ENCODE measurements at places on chromosomes 2 and 18. TPM values are rescaled to one million over a fixed set of nuclear protein-coding genes. Genes with fewer than 3 reads are reported as not detected.
A peak's percentile ranks its signal among the peaks of the same experiment; 100 is the strongest.

Gene C2orf72
- total RNA-seq = 1.3 TPM

Gene MOGAT1
- not detected for total RNA-seq

DNA sequence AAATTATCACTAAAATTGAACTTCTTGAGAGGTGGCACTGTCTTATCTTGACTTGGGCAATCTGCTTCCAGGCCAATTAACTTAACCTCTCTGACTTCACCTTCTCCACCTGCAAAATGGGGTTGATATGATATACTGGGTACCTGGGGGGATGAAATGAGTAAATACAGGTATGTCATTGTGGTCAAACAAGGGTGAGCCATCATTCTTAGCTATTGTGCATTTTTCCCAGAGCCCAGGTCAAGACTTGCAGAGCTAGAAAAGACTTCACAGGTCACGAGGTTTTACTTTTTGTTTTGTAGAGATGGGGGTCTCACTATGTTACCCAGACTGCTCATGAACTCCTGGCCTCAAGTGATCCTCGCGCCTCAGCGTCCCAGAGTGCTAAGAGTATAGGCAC is 145.0 kb downstream of the PRKCE start:
- DNase-seq = no peak
- H3K4me3 ChIP-seq = no peak overlapping the region
- H3K27me3 ChIP-seq = no peaks in the 10 kb centered on the region
- no peaks in the 10 kb centered on the region for H3K36me3 ChIP-seq

DNA sequence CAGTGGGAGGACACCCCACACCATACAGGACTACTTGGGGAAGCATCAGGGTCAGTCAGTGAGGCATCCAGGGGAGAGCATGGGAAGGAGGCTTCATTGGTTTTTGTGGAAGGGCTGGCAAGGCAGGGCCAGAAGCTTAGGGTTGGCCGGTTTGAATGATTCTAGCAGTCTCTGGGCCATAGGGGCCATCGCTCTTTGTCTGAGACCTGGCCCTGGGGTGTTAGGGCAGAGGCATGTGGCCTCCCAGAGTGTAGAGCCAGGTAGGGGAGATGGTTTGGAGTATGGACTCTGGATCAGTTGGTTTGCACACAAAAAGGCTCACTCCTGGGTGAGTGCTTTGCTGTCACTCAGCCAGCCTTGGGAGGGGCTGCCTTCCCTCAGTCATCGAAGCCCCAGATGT is 98.5 kb downstream of the GLI2 start:
- H3K36me3 ChIP-seq = no peaks in the 10 kb centered on the region
- H3K27ac ChIP-seq = peak overlapping the region; percentile 3
- H3K4me1 ChIP-seq = peaks cover 5% of the 10 kb centered on the region
- H3K27me3 ChIP-seq = no peaks in the 10 kb centered on the region

DNA sequence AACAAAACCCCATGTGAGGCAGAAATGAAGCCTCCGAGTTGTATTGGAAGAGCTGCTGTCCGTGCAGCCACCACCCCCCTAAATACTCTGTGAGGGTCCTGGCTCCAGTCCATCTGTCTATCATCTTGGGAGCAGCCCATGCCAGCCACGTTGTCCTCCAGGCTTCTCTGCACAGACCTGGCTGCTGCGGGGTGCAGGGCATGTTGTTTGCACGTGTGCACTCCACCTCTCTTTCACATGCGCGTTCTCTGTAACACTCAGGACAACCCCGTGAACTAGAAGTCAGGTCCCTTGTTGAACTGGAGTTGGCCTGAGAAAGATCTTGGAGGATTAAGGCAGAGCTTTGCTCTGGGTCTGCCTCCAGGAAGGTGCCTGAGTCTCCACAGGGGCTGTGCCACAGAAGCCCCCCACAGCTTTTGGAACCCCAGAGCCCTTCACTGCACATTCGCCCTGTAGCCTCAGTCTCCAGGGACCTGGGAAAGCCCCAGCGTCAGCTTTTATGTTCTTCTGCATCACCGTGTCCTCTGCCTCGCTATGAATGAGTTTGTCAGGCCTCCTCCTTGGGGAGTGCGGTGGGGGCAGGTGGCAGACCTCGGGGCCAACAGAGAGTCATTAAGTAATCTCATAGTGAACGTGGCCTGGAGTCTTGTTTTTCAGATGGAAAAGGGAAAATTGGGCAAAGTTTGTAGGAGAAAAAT is 16.6 kb downstream of the RTP5 start:
- H3K4me3 ChIP-seq = no peak overlapping the region
- H3K27ac ChIP-seq = no peak overlapping the region
- H3K36me3 ChIP-seq = no peaks in the 10 kb centered on the region
- peaks cover 4% of the 10 kb centered on the region for H3K27me3 ChIP-seq
- H3K4me1 ChIP-seq = peaks cover 19% of the 10 kb centered on the region

- peaks cover 4% of the 10 kb centered on the region for H3K36me3 ChIP-seq
- no peak for DNase-seq
- H3K27ac ChIP-seq = no peak overlapping the region
- no peak overlapping the region for H3K4me3 ChIP-seq
- peaks cover 3% of the 10 kb centered on the region for H3K27me3 ChIP-seq
- no peaks in the 10 kb centered on the region for H3K4me1 ChIP-seq
These were observed 119.5 kb downstream of the RAD51AP2 start for GRCh38 chr2:17398770-17399169.

DNA sequence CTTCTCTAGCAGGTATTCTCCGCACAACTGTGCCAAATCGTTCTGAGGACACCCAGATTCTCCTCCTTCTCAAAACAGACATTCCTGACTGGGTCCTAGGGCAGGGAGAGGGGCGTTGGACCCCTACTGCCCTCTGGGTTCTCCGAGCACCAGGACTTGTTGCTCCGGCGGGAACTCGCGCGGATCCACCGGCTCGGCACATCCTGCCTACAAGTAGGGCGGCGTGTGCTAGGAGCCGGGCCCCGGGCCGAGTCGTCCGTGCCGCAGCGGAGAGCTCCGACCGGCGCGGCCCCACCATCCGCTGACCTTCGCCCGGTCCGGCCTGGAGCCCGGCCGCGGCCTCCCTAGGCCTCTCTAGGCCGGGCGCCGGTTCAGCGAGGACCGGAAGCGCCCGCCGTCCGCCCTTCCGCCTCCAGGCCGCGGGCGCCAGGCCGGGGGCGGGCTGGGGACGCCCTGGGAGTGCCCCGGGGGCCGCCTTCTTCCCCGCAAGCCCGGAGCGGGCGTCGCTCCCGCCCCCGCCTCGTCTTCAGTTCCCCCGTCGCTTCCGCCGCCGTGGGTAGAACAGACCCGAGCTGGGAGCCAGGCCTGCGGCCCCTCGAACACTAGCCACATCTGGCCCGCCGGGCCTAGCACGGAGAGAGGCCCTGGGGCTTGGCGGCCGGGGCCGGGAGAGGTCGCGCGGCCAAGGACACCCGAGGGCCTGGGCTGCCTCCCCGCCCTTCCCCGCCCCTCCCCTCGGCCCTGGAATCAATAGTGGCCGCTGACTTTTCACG is 7.6 kb upstream of the ONECUT2 start:
- H3K36me3 ChIP-seq = peaks cover 3% of the 10 kb centered on the region
- H3K27me3 ChIP-seq = peaks cover 66% of the 10 kb centered on the region
- H3K4me3 ChIP-seq = no peak overlapping the region
- peaks cover 9% of the 10 kb centered on the region for H3K4me1 ChIP-seq

DNA sequence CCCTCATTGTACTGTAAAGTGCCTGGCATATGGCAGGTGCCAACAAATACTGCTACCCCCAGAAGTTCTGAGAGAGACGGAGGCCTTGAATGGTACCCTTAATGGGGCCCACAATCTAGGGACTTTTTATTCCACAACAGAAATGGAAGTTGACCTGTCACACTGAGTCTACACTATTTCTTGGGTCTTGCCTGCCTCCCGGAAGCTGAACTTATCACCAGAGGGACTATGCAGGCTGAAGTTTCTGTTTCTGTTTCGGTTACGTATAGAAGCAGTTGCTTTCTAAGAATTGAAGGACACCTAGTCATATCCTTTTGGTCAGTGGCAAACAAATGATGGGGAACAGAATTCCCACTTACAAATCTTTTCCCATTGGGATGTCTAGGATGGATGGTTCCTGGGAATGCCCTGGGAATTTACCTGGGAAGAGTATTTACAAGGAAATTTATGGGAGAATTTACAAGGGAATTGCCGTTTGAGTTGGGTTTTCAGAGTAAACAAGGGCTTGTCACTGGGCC is 74.2 kb downstream of the HS1BP3 start:
- H3K27me3 ChIP-seq = no peaks in the 10 kb centered on the region
- peaks cover 53% of the 10 kb centered on the region for H3K4me1 ChIP-seq
- no peak overlapping the region for H3K27ac ChIP-seq
- H3K4me3 ChIP-seq = no peak overlapping the region

- H3K27ac ChIP-seq = peak overlapping the region; percentile 84
- no peak overlapping the region for H3K4me3 ChIP-seq
- H3K36me3 ChIP-seq = no peaks in the 10 kb centered on the region
- no peak for DNase-seq
- H3K27me3 ChIP-seq = no peaks in the 10 kb centered on the region
These were observed 166.0 kb downstream of the SRBD1 start for GRCh38 chr2:45445037-45445436.

GRCh38 chr2:223147431-223147830 is 95.4 kb downstream of the KCNE4 start:
- no peak overlapping the region for H3K27ac ChIP-seq
- no peak overlapping the region for H3K4me3 ChIP-seq
- no peaks in the 10 kb centered on the region for H3K4me1 ChIP-seq
- DNase-seq = no peak
- no peaks in the 10 kb centered on the region for H3K27me3 ChIP-seq
